ENCODE measurements at places on chromosomes 2 and 18.

DNA sequence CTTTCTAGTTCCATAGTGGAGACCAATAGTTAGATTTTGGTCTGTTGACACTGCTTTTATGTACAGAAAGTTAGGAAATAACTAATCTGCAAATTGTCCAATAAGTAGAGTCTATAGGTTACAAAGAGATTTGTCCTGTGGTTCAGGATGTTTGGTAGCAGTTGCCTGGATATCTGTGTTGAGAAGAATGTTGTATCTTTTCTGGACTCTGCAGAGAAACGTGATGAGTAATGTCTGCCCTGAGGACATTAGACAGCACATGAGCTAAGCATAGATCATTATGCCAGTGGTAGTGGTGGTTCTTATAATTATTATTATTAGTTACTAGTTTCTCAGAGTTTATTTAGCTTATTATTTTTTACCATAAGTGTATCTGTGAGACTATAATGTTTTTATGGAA, 65.8 kb downstream of the ANKRD62 start:
- DNase-seq = no peak

- DNase-seq = no peak
Measured at GRCh38 chr2:236575510-236575909, 5.9 kb downstream of the ACKR3 start.

- DNase-seq = no peak
Measured at GRCh38 chr2:205857520-205858237, 175.4 kb downstream of the NRP2 start.

DNA sequence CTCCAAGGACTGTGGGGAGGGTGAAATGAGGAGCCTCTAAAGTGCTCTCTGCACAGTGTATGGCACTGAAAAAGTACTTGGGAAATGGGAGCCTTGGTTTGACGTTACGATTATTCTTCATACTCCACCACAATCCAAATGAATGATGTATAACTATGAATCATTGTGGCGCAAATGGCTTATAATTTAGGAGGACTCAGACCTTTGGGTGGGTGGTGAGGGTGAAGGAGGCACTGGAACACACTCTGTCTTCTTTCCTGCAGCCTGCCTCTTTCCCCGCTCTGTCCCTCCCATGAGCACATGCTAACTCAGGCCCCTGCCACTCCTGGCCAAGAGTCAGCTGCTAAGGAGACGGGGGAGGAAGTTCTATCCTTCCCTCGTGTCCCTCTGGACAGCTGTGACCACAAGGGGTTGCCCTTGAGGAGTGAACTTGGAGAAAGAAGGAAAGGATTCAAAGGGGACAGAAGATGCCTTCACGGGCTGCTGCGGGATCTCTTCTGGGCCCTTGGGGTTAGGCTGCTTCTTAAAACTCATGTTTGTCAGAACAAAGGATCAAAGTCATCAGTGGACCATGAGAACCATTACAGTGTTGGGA, 36.5 kb downstream of the POLR1A start:
- no peak for DNase-seq
